Stimulated activated CD4-positive, alpha-beta T cell treated with anti-CD3 and anti-CD28 coated beads, TNF-alpha, amount 100 ng/mL, for 24 hours (primary cell): ENCODE measurements at places on chromosomes 12 and 14.

GRCh38 chr12:52650520-52651081 is 1.4 kb downstream of the KRT2 start:
- no peak for DNase-seq

- DNase-seq, result no peak
Measured at GRCh38 chr14:36950812-36951211, 221.6 kb downstream of the SLC25A21 start.

- no peak for DNase-seq
Measured at GRCh38 chr12:70837026-70837425, 83.5 kb downstream of the PTPRR start.

DNA sequence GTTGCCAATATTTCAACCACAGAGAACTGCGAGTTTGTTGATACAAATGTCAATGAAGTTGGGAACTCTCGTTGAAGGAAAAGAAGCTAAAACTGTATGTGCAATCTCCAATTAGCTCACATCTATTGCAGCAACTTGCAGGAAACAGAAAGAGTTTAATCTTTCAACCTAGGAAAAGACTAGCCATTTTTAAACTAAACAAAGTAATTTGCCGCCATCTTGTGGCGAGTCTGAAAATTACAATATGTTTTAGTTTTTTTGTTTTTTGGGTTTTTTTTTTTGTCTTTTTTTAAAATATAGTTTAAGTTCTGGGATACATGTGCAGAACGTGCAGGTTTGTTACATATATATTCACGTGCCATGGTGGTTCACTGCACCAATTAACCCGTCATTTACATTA is 131.2 kb upstream of the FOXG1 start:
- DNase-seq, result no peak
